GM12878 (cell line): ENCODE measurements at places on chromosomes 13 and 19.

DNA sequence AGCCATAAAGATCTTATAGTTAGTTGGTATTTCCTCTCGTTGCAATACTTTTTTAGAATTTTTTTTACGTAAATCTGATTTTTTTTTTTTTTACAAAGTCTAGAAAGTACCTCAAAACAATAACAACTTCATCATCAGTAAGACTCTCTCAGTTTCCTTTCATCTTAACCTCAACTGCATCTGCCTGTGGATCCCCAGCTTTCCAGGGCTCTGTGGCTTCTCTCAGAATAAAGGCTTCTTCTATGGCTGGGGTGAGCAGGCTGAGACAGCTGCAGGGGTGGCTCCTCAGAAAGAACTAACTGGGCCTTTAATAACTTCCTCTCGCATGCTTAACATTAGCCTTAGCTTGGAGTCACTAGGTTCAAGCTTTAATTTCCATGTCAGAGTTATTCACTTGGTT, 4.2 kb downstream of the ZNF506 start:
- DNase-seq = no peak

- no peak for DNase-seq
These were observed 436.7 kb downstream of the EFNB2 start for GRCh38 chr13:106098778-106099177.

DNA sequence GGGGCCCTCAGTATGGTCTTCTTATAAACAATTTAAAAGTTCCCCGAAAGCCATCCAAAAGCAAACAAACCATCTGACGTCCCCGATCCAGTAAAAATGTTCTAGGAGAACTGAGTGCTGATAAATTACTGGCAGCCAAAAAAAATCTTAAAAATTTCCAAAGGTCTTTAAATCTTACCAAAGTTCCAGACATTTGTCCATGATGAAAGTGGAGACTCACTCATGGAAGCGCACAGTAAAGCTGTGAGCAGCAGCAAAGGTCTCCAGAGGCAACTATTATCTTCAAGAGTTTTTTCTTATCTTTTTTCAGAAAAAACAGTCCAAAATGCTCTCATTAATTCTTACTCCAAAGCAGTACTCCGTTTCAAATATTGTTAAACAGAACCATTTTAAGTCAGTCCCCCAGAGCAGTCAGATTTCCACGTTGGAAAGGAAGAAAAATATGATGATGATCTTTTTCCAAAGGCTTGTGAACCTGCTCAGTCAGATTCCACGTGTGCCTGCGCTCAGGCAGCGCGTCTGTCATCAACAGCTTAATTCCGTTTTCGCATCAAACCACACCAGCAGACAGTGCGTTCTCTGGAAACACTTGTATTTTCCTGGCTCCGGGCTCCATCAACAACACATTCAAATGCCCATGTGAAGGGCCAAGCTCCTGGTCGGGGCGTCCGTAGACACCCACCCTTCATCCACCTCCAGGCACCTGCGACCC, 85.4 kb downstream of the COL4A1 start:
- no peak for DNase-seq

- DNase-seq = no peak
These were observed 32.1 kb upstream of the DCLK1 start for GRCh38 chr13:36163286-36163685.

GRCh38 chr13:93959796-93960533, 519.5 kb downstream of the DCT start:
- DNase-seq = no peak

GRCh38 chr13:22287343-22287920, 616.6 kb downstream of the FGF9 start:
- DNase-seq = no peak

- DNase-seq = no peak
These were observed 146.5 kb downstream of the URI1 start for GRCh38 chr19:30088567-30088966.

GRCh38 chr19:10945264-10945663, 15.6 kb upstream of the SMARCA4 start:
- DNase-seq = no peak

GRCh38 chr13:51093574-51093973, 17.5 kb downstream of the C13orf42 start:
- no peak for DNase-seq

DNA sequence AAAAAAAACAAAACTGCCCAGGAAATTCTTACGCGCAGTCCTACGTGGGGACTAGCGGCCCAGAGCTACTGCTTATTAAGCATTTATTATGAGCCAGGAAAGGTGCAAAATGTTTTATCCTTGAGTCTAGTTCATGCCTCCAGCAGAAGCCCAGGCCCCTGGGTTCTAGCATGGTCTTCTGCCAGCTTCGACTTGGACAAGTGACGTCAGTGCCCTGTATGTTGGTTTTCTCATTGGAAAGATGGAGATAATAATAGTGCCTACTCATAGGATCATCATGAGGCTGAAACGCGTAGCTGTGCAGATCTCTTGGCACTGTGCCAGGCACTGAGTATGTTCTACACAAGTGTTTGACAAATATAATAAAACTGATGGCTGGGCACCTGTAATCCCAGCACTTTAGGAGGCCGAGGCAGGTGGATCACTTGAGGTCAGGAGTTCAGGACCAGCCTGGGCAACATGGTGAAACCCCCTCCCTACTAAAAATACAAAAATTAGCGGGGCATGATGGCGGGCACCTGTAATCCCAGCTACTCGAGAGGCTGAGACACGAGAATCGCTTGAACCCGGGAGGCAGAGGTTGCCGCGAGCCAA, 12.4 kb upstream of the SULT2B1 start:
- no peak for DNase-seq

DNA sequence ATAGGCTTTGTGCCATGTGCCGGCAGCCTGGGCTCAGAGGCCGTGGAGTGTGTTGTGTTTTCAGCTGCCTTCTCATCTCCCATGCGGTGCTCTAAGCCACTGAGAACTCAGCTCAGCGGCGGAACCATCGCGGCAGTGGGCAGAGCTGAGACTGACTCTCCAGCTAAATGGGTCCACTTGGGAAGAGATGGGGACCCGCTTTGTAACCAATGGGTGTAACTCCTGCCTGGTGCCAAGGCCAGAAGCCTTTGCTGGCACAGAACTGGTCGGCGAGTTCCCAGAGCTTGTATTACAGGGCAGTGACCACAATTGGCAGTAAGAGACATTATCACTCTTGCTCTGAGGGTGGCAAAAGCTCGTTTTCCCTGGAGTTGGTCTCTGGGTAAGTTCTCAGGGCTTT, 183.0 kb downstream of the STK24 start:
- no peak for DNase-seq

GRCh38 chr13:105343134-105343806, 1192.2 kb downstream of the EFNB2 start:
- DNase-seq = no peak

- DNase-seq = no peak
These were observed 697.0 kb downstream of the LIG4 start for GRCh38 chr13:107518292-107518691.

DNA sequence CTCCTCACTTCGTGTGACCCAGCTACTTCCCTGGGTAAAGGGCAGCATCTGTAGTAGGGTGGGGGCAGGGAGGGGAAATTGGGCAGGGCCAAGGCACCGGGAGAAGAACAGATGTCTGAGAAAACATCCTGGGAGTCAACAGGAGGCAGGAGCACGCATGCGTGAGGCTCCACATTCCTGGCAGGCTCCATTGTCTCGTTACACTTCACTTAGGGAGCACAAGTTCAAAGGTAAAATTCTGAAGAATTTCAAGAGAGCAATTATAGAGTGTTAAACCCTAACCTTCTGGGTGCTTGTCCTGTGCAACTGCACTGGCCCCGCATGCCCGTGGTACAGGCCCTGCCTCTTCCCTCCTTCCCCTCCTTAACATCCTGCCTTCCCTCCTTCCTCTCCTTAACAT, 79.6 kb upstream of the POMP start:
- DNase-seq = no peak

DNA sequence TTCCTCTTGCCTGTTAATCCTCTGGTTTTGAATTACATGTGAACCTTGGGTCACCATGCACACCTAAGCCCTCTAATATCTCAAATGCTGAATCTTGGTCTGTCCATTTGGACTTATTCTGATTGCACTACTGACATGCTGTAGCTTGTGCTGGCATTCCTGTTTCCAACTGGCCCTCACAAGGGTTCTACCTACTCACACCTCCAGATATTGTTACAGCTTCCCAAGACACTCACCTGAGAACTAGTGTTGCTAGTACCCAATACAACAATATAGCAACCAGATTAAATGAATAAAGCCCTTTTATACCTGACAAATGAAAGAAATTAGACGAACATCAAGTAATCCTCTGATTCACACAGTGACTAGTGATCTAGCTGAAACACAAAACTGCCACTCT, 16.6 kb downstream of the TEX30 start:
- no peak for DNase-seq

DNA sequence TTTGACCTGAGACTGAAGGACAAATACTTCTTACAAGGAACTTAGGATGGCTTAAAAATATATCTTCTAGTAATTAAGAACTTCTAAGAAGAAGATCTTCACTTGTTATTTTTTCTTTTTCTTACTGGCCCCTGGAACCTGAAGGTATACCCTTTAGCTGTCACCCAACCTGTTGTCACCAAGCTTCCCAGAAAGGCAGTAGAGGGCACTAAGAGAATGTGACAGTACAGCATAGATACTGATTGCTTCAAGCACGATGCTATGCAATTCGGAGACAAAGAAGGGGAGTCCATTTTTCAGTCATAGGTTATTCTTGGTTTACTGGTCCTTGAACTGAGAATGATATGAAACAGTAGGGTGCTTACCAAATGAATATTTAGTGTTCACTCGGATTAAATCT, 208.3 kb upstream of the PCDH9 start:
- DNase-seq = no peak

- no peak for DNase-seq
These were observed 880 bp downstream of the FGF9 start for GRCh38 chr13:21671620-21672286.

DNA sequence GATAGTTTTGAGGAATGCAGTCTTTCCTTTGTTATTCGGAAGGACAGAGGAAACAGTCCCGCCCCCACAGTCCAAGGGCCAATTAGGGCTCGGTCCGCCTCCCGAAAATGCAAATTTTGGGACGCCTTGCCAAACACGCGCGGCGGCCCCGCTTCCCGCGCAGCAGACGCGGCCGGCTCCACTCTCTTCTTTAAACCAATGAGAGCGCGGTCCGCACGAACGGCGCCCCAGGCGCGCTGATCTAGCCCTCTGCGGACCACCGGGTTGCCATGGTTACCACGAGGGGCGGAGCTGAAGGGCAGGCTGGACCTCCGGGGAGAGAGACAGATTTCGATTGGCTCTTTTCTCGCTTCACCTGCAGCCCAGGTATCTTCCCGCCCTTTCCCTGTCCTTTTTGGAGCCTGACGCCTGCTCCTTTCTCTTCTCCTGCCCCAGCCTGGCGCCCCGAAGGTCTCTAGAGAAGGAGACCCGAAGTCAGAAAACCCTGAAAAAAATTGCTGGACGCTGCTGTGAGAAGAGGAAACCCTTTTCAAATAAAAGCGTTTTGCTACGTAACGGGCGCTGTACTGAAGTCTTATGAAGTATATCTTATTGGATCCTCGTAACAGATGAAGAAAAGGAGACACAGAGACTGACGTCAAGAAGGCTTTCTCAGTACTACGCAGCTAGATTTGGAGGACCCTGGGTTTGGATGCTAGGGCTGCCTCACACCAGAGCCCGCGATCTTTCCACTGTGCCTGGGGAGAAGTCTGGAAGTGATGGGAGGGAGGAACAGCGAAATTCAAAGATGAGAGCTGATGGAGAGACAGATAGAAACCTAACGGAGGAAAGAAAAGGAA, 2.0 kb downstream of the PTH2 start:
- DNase-seq = no peak

DNA sequence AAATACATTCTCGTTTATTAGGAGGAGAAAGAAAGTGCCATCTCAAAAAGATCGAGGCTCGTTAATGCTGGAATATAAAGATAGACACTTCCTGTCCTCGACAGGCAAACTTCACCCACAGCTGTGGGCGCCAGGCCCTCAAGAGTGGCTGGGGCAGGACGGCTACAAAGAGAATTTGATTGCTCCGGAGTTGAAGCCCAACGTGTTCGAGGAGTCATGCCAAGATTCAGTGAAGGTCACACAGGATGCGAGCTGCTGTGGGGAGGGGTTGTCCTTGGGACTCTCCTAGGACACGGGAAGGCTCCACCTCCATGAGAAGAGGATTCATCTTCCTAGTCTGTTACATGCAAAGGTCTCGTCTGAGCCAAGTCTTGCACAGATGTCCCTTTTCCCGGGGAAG, 16.3 kb upstream of the PTPRS start:
- no peak for DNase-seq

- no peak for DNase-seq
These were observed 54.2 kb downstream of the PCDH9 start for GRCh38 chr13:67175836-67176459.

DNA sequence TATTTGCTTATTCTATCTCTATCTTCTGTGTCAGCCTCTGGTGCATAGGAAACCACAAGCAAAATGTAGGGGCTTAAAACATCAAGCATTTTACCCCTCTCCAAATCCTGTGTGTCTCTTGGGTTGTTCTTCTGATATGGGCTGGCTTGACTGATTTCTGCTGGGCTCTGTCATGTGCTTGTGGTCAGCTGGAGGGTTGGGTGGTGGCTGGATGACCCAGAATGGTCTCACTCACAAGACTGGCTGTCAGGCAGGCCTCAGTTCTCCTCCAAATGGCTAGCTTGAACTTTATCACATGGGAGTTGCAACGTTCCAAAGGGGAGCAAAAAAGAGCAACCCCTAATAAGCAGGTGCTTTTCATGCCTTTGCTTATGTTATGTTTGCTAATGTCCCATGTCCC, 9.6 kb upstream of the LYPD5 start:
- no peak for DNase-seq

DNA sequence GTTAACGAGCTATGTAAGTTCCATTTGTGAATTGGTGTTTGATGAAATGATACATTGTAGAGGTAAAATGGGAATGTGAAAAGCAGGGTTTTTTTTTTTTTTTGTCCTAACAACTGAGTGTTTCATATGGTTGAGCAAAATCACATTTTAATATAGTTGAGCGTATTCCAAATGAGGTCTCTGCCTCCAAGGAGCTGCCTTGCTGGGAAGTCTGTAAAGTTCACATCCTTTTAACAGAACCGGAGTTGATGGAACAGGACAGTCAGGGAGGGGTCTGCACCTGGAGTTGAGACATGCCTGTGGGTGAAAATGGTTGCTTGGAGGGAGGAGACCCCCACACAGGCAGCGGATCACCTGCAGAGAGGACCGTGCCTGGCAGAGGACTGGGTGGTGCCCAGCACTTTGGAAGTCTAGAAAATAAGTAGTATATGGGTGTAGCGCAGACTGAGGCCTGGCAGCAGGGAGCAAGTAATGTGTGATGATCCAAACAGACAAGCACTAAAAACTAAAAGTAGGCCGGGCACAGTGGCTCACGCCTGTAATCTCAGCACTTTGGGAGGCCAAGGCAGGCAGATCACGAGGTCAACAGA, 75.2 kb upstream of the UBAC2 start:
- no peak for DNase-seq

GRCh38 chr13:87274209-87274819, 396.9 kb upstream of the SLITRK5 start:
- DNase-seq = no peak

GRCh38 chr19:19409205-19409604, 3.7 kb downstream of the GATAD2A start:
- DNase-seq = no peak

- no peak for DNase-seq
These were observed 15.4 kb downstream of the CBARP start for GRCh38 chr19:1222394-1222793.
